ENCODE measurements at places on chromosomes 7 and 10.

- DNase-seq: no peak
Observed at GRCh38 chr7:7399707-7400106, 136.0 kb downstream of the COL28A1 start.

DNA sequence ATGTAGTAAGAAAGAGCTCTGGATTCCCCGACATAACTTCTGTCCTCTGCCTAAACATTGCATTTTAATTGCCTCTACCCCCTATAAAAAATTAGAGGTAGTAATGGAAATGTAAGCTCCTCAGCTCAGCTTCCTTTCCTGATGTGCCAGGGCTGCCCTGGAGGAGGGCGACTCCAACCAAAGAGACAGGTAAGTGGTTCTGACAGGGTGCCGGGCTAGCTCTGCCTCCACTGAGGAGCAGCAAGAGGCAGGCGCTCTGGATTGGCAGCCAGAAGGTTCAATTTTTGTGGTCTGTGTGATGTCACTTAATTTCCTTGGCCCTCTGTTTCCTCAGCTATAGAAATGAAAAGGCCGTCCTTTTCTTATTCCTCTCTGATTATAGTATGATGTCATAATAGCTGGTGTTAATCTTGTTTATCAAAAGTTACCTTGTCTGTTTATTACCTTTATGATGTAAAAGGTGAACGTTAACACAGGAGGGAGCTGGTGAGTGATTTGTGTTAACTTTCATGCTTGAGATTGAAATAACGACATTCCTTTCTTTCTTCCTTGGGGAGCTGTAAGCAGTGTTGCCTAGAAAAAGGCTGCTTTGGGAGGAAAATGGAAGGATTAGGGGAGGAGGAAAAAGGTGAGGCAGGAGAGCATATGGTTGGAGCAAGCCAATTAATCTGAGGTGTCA is 51.8 kb downstream of the ANLN start:
- no peak for DNase-seq

GRCh38 chr10:126080879-126081411 is 184.6 kb downstream of the FANK1 start:
- DNase-seq: no peak

- no peak for DNase-seq
Observed at GRCh38 chr10:91525896-91526712, 106.8 kb downstream of the PPP1R3C start.

DNA sequence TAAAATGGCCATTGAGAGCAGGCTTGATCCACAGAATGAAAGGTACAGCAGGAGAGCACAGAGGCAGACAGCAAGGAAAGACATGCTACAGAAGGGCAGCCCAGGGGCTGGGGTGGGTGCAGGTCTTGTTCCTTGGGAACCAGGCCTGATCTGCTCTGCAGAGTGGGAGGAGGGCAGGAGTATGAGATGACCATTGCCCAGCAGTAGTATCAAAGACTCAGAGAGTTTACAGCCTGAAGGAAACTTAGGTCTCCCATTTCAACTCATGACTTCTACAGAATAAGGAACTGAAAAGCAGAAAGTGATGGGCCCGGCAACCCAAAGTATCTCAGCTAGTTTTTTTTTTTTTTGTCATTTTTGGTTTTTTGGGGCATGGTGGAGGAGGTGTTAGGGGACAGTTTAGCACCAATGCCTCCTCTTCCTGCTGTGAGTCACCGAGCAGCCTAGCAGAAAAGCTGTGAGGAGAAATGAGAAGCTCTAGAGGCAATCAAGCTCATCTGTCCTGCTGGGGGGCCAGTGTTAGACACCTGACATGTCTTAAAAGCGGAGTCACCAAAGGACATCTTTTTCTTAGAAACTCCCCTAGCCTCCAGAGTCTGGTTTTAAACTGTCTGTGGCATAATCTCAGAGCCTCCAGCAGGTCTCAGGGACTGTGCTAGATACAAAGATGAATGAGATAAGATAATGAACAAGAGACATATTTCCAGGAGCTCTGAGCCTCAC is 34.3 kb upstream of the HERPUD2 start:
- DNase-seq: peak; percentile 17

- no peak for DNase-seq
Observed at GRCh38 chr7:91942312-91942711, 1.6 kb downstream of the AKAP9 start.

DNA sequence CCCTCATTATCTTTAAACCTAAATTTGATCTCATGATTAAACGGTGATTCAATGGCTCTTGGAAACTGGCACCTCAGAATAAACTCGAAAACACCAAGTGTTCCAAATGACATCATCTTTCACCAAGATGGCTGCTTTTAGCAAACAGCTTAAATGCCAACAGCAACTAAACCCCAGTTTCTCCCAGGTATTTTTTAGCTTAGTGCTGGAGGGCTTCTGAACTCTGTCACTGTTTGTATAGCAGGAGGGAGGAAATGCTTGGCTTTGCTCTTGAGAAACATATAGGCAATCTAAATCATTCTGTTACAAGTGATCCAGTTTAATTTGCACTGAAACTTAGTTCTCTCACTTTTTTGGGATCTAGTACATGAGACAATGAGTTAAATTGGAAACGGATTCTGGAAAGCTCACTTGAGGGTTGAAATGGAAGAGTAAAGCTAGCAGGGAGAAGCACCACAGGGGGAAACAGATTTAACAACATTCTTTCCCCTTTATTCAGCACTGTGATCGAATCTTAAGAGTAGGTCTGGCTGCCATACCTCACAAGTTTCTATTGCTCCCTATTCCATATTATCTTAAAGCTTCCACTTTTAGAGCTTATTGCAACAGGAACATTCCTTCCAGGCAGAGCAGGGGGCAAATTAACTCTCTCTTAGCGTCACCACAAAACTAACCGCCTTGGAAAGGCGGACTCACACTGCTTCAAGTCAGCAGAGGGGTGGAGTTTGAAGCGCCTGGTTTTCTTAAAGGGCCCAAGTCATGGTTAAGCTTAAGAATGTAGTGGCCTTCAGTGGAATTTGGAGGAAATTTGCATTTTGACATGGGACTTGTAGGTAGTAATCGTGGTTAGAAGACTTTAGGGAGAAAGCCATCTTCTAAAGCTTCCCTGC is 1.8 kb upstream of the CCDC6 start:
- DNase-seq: peak; percentile 59

DNA sequence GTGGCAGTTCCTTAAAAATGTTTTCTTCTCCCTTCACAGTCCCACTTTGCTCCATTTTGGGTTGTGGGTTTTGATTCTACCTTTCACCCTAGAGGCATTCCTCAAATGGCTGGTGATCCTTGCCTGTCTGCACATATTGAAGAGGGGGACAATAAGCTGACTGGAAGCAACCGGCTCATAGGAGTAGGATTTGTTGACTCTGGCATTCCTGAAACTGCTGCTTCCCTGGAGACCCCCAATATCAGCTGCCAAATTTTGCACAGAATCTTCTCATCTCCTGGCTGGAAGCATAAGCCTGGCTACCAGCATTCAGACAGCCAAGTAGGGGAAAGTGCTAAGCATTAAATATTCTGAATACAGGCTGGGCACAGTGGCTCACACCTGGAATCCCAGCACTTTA is 53.7 kb downstream of the KIF5B start:
- no peak for DNase-seq

DNA sequence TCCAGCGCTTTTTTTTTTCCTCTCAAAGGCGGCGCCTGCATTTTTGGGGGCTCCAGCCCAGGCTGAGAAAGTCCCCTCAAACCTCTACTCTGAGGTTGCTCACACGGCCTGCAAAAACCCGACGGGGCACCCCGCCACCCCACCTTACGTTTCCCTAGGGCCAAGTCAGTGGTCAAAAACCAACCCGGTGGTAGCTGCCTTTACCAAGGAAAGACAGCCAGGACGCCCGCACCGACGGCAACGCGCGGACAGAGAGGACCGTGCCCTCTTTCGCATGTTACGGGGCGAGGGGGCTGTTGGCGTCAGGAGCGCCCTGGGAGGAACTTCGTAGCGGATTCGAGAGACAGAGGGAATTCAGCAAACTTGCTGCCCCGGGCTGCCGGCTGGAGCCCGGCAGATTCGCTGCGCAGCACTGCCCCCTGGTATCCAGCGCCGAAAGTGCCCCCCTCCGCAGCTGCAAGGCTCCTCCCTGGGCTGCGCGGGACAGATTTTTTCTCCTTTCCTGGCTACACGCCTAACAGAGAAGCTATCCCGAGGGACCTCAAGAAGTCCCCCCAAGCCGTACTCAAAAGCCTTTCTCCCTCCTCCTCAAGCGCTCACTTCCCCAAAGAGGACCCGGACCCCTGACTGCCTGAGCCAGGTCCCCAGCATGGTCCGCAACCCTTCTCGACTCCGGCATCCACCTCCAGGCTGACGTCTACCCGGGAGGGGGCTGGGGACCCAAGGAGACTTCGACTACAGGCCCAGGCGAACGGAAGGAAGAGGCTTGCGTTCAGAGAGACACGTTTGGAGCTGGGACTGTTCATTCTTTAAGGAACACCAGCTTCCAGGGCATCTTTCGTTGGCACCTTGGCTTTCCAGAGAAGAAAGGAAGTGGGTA is 27.7 kb upstream of the VAX1 start:
- peak; percentile 33 for DNase-seq

- DNase-seq: no peak
Observed at GRCh38 chr7:156662277-156662676, 21.7 kb downstream of the RNF32 start.

- DNase-seq: no peak
Observed at GRCh38 chr10:58667658-58668310, 155.1 kb downstream of the BICC1 start.

- no peak for DNase-seq
Observed at GRCh38 chr10:79274279-79275104, 72.8 kb upstream of the PPIF start.

GRCh38 chr7:97357459-97357858 is 240.0 kb downstream of the SDHAF3 start:
- DNase-seq: no peak

- DNase-seq: no peak
Observed at GRCh38 chr10:47023237-47024045, 112.2 kb downstream of the PTPN20 start.

DNA sequence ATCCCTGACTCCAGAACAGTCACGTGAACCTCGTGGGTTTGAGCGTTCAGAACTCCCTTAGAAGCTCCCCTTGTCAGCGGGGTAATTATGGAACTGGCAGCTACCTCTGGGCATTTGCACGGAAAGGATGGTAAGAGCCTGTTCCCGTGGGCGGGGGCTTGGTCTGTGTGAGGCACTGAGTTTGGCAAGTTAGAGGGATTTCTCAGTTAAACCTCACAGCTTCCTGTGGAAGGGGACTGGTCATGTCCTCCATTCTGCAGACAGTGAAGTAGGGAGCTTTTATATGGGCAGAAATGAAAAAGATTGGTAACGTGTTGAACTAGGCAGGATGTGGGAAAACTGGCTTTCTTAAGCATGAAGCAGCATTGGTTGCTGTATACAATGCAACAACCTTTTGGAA is 16.0 kb downstream of the PALD1 start:
- DNase-seq: peak; percentile 54

GRCh38 chr10:3484306-3485056 is 300.5 kb downstream of the KLF6 start:
- no peak for DNase-seq

DNA sequence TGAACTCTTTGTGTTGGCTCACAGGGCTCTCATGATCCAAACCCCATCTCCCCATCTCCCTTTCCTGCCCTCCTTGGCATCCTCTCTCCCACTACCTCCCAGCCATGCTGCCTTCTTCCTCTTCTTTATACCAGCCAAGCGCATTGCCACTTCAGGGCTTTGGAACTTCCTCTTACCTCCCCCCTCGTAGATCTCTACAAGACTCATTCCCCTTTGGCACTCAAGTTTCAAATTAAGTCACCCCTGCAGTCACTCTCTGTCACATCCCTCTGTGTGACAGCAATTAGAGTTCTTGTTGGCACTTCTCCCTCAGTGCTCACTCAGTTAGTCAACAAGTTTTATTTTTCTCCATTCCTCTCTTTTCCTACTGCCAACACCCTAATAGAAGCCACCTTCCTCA is 20.8 kb upstream of the NRP1 start:
- no peak for DNase-seq

GRCh38 chr10:103481974-103482531 is 3.0 kb upstream of the CALHM3 start:
- DNase-seq: no peak

- peak; percentile 22 for DNase-seq
Observed at GRCh38 chr10:8312079-8312478, 257.6 kb downstream of the GATA3 start.

DNA sequence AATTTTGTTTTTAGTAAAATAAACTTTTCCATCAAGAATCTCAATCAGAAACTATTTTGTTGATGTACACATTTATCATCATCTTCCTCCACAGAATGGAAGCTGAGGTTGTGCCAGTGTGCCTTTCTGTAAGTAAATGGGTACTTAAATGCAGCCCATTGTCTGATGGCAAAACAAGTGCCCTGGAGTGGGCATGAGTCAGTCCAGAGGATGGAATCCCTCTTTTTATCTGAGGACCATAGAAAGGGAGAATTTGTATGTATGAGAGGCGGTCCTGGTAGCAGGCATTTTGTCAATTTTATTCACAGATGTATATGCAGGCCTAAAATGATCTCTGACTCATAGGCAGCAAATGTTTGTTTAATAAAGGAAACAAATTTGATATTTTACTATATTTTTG is 102.1 kb upstream of the MAGI2 start:
- no peak for DNase-seq

GRCh38 chr10:103770139-103770538 is 85.2 kb downstream of the SH3PXD2A start:
- no peak for DNase-seq

- no peak for DNase-seq
Observed at GRCh38 chr7:50954716-50955115, 172.0 kb upstream of the GRB10 start.

DNA sequence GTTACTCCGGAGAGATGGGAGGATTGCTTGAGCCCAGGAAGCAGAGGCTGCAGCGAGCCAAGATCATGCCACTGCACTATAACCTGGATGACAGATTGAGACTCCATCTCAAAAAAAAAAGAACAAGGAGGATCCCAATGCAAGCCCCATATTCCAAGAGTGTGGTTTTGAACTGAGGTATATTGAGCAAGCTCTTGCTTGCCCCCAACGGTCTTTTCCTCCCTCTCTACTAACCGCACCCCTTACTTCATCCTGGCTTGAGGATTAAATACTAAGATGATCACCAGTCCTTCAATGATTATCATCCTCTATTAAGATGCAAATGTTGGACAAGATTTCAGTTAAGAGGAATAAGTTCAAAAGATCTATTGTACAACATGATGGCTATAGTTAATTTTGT is 12.5 kb upstream of the SRGN start:
- no peak for DNase-seq

DNA sequence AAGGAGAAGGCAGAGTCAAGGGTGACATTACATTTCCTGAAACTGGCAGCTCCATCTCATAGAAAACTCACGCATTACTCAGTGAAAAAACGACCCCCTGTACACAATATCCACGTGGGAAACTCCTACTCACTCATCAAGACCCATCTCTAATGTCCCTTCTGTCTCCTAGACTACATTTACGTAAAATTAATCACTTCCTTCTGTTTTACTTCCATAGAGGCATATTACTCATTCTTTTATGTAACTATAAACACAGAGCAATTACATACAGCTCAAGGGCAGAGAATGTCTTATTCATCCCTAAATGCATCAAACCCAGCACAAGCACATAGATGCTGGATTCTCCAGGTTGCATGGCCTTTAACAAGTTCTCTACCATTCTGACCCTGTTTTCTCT is 281.8 kb downstream of the KCNMA1 start:
- no peak for DNase-seq
